LHCN-M2 (cell line): ENCODE measurements at places on chromosomes 16 and 17.

GRCh38 chr16:11413907-11414595 lies 68.8 kb downstream of the RMI2 start:
- DNase-seq: no peak

DNA sequence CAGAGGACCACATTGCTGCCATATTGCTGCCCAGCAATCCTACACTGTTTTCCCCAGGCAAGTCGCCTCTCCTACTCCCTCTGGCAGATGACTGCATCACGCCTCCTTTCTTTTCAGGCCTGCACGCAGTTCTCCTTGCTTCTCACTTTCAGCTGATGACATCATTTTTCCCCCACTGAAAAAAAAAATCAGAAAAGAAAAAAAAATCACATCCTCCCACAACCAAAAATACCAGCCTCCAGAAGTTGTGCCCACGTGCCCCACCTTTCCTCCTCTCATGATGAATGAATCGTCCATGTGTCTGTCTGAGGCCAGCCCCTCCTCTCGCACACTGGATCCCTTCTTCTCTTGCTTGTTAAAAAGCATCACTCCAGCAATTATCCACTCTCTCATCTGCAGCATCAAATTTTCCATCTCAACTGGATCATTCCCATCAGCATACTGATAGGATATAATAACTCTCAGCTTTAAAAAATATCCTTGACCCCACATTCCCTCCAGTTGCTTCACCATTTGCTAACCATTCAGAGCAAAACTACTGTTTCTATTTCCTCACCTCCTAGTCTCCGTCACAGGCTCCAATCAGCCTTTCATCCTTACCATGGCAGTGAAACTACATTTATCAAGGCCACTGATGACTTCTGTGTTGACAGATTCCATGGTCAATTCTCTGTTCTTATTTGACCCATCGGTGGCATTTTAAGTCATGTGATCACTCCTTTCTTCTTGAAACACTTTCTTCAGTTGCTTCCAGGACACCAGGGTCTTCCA lies 30.1 kb upstream of the DYNLL2 start:
- DNase-seq: peak; percentile 4

DNA sequence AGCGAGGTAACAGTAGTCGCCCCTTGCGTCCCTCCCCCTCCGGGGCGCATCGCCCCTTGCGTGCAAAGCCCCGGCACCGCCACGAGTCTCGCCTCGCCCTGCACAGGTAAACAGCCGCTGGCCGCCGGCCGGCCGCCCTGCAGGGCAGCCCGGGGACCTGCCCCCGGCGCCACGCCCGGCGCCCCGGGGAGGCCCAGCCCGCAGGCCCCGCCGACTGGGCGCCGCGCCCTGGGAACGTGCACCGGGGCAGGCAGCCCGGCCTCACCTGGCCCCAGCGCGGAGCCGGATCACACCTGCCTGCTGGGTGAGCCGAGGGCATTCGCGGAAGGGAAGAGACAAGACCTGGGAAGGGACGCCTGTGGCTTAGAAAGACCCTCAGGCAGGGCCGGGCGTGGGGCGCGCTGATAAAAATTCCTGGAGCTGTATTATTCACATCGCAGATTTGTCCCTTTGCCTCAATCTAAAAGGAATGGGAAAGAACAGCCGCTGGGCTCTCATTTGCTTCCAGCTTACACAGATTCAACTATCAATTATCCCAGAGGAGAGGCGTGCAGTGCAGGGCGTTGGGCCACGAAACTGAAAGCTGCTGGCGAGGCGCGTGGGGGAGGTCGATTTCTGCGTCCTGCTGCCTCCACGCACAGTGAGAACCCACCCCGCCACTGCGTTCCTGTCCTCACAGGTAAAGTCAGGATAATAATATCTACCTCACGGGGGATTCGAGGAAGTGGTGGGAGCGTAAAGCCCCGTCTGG lies 451.9 kb downstream of the SLC39A11 start:
- no peak for DNase-seq

DNA sequence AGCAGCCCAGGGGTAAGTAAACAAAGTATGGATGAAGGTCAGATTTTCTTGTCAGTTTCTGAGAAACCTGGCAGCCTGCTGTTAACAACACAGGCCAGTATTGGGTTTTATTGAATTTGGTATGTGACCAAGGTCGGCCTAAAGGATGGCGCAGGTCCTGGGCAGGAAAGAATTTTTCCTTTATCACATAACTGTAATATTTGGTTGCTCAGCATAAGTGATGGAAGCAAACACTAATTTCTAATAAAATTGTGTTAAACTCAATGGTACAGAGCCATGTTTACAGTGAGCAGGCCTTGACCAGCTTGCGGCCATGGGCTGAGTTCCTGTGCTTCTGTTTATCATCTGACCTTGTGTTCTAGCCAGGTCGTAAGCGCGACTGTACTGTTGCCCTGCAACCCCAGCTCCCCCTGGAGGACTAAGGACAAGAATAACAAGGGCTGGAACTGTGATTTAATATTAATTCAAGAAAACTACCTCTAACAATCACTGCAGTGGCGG lies 10.5 kb downstream of the POLDIP2 start:
- no peak for DNase-seq

DNA sequence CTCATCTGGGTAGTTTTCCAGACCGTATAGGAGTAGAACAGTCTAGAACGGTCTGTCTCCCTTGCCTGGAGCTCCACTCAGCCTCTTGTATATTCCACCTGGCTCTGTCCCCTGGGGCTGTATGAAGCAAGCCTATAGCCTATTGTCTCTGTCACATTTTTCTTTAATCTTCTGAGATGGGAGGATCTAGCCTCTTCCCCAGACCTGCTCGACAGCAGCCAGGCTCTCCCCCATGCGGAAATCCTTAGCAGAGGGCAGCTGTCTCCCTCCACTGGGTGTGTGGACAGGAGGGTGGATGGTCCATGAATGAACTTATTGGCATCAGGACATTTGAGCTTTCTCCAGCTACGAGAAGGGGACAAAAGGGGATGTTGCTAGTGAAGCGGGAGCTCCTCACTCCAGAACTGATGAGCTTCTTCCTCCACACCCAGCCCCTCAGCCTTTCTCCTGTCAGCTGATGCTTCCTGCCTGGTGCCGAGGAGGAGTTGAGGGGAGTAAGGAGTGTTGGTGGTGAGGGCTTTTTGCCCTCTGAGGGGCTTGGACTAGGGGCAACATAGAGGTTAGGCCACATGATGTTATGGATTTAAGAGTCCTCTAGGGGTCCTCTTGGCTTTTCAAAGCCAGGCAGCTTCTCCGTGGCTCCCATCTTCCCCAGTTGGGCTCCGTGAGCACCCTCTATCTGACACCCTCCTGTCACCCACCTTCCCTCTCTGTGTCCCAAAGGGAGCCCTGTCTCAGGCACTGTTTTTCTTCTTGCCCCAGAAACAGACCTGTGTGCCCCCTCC lies 28.0 kb downstream of the ARHGAP23 start:
- DNase-seq: no peak

DNA sequence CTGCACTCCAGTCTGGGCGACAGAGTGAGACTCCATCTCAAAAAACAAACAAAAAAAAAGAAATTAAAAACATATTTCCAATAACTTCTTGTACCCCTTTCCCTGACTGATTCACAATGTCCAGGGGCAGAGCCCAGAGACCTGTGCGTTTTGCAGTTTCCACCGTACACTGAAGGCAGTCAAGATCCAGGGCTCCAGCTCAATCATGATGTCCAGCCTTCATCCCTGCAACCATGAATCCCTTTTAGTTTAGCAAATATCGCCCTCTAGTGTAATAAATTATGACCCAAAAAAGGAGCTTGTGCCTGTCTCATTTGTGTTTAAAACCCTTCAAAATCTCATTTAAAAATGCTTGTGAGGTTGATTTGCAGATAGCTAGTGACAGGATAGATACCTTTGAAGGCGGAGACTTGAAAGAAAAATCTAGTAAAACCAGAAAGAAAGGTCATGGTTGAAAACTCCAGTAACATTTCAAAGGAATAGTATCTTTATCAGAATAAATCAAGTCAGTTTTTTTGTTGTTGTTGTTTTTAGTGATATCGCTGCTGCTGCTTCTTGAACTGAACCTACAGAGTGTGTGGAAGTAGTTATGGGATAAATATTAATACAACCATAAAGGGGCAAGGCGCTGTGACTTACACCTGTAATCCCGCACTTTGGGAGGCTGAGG lies 3.7 kb upstream of the ERN1 start:
- peak; percentile 72 for DNase-seq

GRCh38 chr16:78894886-78895285 lies 705.7 kb downstream of the MAF start:
- DNase-seq: no peak

DNA sequence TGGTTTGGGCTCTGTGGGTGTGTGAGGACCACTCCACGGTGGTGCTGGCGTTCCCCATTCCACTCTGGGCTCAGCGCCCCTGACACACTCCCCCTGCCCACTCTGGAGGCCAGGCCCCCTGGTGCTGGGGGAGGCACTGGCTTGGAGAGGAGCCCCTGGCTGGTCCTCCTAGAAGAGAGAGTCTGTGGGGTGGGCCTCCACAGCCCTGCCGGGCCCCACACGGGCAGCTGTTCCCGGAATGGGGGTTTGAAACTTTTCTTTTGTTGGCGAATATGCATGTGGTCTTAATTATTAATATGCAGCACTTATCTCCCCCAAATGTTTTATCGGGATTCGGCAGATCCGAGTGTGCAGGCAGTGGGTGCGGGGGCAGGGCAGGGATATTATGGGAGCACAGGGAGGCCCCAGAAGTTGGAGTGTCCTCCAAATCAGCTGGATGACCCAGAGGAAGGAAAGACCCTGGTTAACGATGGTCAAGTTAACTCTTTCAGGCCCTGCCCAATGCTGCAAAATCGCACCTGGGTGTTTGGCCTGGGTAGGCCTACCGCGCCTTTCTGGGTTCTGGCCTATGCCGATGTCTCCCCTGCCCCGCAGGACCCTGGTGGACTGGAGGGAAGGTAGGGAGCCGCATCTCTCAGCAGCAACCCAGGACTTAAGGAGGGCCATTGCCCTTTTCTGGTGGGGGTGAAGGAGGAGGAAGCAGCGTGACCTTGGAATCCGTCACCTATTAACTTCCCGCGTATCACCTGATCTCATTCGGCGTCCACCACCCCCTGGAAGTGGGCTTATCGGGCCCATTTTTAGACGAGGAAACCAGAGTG lies 36.0 kb downstream of the TMEM235 start:
- DNase-seq: no peak

DNA sequence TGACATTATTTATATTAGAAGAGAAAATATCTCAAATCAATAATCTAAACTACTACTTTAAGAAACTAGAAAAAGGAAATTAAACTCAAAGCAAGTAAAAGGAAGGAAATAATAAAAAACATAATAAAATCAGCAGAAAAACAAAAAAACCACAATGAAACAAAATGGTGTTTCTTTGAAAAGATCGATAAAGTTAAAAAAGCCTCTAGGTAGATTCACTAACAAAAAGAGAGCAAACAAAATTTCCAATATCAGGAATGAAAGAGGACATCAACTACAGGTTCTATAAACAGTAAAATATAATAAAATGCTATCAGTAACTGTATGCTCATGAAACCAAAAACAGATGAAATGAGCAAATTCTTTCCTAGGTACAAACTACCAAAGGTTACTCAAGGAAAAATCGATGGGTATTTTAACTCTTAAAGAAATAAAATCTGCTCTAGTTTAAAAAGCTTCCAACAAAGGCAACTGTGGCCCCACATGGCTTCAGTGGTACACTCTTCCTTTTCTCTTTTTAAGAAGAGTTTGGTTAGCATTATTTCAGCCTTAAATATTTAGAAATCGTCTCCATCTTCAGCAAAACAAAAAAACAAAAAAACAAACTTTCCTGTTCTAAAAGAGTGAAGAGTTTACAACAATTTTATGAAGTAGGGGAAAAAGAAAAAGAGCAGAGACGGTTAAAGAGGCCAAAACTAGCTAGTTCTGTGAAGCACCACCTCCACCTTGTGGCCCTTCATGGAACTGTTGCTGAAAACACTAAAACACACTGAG lies 102.2 kb downstream of the TRIM37 start:
- DNase-seq: peak; percentile 57

DNA sequence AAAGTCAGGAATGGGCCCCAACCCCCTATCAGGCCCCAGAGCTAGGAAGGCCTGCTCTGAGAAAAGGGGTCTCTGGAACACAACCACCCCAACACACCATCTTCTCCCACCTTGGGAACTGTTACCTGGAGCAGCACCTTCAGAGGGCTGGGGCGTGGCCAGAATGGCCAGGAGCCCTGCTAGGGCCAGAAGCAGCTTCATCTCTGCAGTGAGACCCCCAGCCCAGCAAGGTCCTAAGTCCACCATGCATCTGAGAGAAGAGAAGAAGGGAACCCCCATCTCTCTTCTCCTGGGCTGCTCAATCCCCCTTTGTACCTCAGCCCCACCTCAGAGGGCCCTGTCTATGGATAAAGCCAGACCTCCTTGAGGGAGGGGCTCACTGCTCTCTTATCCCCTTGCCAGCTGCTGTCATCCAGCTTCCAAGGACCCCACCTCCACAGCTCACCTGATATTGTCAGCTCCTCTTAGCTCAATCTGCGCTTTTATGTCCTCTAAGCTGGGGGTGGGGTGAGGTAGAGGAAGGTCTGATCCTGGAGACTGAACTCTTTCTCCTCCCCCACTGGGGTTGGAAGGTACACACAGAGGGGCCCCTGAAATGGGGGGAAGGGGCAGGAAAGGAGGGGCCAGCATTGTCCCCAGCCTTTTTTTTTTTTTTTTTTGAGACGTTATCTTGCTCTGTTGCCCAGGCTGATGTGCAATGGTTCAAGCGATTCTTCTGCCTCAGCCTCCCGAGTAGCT lies at the start of gene MPO:
TSS of gene MPO (minus strand) at position 456 of the 738 bp plus-strand sequence. CDS start at position 279, 177 bp downstream.
- DNase-seq: no peak

- DNase-seq: no peak
Observed at GRCh38 chr16:27429330-27429871, 27.4 kb downstream of the IL21R start.

GRCh38 chr16:88691129-88691813 lies 5.0 kb upstream of the SNAI3 start:
- no peak for DNase-seq

- DNase-seq: no peak
Observed at GRCh38 chr16:10245002-10245401, 62.8 kb upstream of the GRIN2A start.

DNA sequence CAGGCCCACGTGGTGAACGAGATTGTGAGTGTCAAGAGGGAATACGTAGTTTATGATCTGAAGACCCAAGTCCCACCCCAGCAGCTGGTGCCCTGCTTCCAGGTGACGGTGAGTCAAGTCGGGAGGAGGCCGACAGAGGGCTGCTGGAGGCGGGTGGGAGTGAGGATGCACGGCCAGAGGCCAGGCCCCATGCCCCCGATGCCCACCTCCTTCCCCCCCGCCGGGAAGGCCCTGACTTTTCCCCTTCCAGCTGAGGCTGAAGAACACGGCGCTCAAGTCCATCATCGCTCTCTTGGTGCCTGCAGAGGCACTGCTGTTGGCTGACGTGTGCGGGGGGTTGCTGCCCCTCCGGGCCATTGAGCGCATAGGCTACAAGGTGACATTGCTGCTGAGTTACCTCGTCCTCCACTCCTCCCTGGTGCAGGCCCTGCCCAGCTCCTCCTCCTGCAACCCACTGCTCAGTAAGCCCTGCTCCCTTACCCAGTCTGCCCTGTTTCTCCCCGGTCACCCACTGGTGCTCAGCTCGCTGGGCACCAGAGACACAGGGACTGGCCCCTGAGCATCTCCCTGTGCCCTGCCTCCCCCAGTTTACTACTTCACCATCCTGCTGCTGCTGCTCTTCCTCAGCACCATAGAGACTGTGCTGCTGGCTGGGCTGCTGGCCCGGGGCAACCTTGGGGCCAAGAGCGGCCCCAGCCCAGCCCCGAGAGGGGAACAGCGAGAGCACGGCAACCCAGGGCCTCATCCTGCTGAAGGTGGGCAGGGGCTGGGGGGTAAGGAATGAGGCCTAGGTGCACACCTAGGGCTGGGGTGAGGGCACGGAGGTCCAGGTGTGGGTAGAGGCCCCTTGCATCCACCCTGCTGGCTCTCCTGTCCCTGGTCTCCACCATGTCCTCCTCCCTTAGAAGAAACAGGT lies 2.6 kb downstream of the ZACN start:
- DNase-seq: no peak
